ENCODE measurements at places on chromosomes 11 and 22. TPM values are rescaled to one million over a fixed set of nuclear protein-coding genes. Genes with fewer than 3 reads are reported as not detected.

DNA sequence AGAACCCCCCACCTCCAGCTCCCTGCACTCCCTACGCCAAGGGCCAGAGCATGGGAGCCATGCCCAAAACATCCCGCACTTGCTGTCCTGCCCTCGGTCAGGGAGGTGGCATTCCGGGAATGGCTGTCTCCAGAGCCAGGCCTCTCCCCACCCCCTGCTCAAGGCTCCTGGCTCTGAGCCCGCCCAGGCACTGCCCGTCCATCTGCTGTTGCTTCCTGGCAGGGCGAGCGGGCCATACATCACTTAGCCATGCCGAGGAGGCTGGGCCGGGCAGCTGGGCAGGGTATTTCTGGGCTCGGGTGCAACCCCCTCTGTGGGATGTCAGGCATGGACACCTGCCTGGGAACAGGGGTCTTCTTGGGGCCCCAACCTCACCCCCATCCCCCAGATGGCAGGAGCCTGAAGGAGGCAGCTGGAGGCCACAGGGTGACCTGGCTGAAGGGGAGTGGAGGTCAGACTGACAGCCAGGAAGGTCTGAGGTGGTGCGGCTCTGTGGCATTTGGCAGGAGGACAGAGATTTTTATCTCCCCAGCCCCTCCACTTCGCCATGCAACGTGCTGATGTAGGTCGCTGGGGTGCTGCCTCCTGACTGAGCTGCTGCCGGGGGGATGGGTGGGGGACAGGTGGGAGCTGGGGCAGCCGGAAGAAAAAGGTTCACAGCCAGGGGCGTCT lies 8.7 kb upstream of the CABP7 start:
- no peak for DNase-seq

GRCh38 chr22:39645532-39645931 lies 75.0 kb downstream of the CACNA1I start:
- DNase-seq = no peak

GRCh38 chr11:12808519-12808918 lies 134.3 kb downstream of the TEAD1 start:
- DNase-seq = no peak

DNA sequence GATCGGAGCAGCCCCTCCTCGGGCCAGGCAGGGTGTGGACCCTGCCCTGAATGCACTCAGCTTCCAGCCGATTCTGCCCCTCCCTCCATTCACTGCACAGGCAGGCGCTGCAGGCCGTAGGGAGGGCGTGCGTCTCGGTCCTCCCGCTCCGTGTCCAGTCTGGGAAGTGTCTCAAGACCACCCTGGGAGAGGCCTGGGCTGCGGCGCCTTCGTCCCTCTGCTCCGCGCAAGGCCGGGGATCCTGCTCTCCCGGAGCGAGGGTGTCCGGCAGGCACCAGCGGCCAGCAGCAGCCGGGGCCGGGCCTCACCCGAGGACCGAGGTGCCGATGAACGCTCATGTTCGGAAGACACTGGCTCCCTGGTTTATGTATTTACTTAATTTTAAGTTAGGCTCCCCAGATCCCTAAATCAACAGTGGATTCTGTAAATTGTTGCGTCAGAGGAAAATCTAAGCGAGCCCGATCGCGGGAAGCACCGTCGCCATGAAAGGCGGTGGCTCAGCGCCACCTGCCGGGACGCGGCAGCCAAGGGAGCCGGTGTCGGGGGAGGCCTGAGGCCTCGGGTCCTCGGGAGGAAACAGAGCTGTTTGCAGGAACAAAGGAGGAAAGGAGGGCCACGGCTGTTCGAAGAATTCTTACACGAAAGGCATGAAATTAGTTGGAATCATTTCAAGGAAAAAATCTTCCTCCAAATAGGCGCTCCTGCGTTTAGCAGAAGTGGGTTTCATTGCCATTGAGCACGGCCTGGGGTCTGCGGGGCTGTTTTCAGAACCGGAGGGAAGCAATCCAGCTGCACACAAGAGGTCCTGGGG lies 195.3 kb downstream of the BRD1 start:
- peak; percentile 74 for DNase-seq

DNA sequence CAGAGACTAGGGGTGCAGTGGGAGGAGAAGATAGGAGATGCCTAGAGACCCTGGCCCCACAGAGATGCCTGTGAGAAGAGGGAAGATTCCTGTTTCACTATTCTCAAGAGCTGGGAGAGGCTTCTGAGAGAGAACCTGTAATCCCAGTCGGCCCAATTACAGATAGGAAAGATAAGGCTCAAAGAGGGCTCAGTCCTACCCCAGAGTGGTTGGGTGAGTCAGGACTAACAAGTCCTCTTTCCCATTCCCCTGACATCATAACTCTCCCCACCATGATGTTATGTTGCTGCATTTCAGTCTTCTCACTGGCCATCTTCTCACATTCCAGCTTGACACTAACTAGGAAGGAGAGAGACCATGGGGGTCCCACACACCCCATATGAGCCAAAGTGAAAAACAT lies 17.9 kb downstream of the ARHGEF12 start:
- DNase-seq = no peak

ACTN3 gene
- polyA plus RNA-seq = 0.67 TPM

SCUBE2 gene
- polyA plus RNA-seq = 6.1 TPM

All from right renal cortex interstitium (tissue), 3 donors.